Cardiac septum (tissue), 1 donor: ENCODE measurements at places on chromosomes 1 and 21. TPM values are rescaled to one million over a fixed set of nuclear protein-coding genes. Genes with fewer than 3 reads are reported as not detected.

- DNase-seq: peak; percentile 85
Observed at GRCh38 chr1:27296773-27297291, 25.1 kb upstream of the TMEM222 start.

DNA sequence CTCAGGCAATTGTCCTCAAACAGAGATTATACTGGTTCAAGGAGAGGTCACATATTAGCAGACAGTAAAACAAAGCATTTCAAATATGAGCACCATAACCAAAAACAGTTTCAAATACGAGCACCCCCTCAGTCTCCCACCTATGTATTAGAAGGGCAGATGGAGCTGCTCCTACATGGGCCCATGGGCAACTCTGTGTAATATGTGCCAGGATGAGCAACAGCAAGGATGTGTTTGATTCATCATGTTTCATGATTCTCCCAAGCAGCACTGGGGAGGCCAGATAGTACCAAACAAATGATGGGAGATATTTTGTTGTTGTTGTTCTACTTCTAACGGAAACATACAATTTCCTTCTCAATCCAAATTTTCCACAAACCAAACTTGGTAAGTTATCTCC lies 8.9 kb downstream of the ADSS2 start:
- DNase-seq: no peak

DNA sequence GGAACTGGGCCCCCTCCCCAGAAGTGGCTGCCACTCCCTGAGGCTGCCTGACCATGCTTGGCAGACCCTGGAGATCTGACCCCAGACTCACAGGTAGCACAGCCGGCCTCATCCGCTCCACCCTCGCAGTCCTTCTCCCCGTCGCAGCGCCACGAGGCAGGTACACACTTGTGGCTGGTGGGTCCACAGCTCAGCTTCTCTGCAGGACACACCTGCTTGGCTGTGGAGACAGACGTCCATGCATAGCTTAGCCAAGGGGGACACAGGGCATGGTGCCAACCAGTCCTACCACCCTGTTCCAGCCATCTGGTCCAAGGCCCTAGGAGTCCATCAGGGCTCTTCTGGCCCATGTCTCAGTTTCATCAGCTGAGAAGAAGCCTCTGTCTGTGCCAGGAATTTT lies 42.2 kb upstream of the MAGOH start:
- DNase-seq: no peak

- peak; percentile 91 for DNase-seq
Observed at GRCh38 chr1:15949453-15950245, 26.3 kb downstream of the ZBTB17 start.

FAM78B gene
- total RNA-seq: 2.7 TPM

GRCh38 chr1:235098991-235099390 lies 29.6 kb downstream of the TOMM20 start:
- DNase-seq: no peak

- no peak for DNase-seq
Observed at GRCh38 chr1:200238311-200238710, 171.5 kb downstream of the ZNF281 start.

GRCh38 chr1:11157394-11157793 lies 31.8 kb upstream of the ANGPTL7 start:
- no peak for DNase-seq

GRCh38 chr1:155884031-155884960 lies 24.9 kb downstream of the SYT11 start:
- DNase-seq: no peak

GRCh38 chr21:42799516-42799915 lies 79.8 kb downstream of the WDR4 start:
- no peak for DNase-seq
